Activated naive CD4-positive, alpha-beta T cell treated with anti-CD3 and anti-CD28 coated beads, Interleukin-2, amount 50 U/mL, for 16 hours (primary cell): ENCODE measurements at places on chromosomes 2 and 18.

DNA sequence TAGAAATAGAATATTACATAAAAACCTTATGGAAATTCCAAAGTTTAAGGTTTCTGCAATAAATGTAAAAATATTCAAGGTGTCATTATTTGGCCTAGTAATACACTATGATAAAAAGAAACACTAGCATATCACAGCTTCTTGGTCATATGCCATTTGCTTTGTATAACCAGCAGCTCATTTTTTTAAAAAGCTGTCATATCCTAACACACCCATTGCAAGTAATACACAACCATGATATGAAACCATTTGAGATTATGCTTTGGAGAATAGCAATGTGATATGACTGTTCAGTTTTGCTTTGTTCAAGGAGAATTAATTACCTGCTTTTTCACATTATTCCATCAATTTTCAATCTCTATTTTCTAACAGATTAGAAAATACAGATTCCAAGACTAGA, 149.0 kb downstream of the IKZF2 start:
- no peak for DNase-seq

DNA sequence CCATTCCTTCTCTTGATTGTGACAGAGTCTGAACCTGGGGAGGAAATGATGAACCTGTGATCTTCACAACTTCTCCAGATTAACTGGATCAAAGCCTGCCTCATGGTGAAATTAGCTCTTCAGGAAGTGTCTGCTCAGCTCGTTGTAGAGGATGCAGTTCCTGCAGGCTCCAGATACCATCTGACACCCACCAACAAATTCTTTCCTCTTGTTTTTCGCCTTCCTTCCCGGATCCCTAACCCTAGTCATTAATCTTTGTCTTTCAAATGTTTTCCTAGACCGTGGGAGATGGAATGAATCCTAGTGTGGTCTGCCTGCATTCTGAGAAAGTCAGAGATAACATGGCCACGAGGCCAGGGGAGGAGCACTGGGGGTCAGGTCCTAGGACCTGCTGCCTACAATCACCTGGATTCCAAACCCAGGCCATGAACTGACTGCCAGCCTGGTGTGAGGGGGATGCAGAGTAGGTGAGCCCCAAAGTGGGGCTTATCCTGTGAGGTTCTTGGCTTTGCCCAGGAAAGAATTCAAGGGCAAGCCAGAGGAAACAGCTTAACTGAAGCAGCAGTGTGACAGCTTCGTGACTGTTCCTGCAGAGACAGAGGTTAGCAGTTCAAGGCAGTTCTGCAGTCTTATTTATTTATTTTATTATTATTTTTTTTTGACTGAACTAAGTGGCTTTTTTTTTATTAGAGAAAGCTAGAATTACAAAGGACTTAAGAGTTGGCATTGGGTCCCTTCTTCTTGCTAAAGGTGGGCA, 67.8 kb downstream of the DIPK1C start:
- no peak for DNase-seq

DNA sequence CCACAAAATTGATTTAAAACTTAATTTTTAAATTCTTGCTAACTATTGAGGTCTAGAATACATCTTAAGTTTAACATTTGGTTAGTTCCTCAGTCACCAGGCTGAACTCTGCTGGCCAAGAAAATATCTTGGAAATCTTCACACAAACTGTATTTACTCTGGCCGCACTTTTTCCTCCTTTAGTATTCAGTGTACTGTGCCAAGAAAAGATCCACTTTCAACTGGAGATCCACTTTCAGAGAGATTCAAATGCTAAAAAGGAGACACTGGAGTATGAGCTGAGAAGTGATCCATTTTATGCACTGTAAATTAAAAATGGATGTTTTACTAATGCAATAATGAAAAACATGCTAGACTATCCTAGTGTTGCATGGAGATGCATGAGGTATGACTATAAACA, 98.1 kb downstream of the ANTXR1 start:
- no peak for DNase-seq

DNA sequence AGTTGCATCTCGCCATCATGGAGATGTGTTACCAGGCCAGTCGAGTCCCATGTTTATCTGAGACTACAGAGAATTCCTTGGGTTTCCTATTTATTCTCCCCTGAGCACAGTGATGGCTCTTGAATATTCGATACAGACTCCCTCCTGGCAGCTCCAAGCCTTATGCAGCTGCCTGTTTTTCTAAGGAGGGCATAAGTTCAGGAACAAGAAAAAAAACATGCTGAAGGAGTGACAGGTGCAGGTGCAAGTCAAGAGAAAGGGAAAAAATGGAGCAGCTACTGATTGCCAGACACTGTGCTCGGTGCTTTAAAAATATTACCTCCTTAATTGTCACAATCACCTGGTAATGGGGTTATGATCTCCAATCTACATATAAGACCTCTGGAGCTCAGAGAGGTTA, 177.2 kb upstream of the DPP10 start:
- DNase-seq, result no peak

DNA sequence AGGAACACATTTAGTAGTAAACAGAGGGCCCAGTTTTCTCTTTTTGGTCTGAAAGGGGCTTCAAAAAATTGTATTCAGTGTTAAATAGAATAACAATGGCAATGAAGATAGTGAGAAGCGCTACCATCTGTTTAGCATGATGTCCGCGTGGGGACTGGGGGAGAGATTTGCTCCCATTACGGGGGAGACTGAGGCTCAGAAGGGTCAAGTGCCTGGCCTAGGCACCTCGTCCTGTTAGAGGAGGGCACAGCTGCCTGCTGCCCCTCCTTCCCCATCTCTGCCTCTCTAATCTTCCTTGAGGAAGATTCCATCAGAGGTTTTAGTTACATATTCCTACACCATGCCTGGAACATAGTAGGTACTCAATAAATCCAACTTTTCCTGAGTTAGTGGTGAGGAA, 10.1 kb upstream of the TMEM185B start:
- DNase-seq, result no peak

- no peak for DNase-seq
Observed at GRCh38 chr2:12612671-12613070, 104.1 kb upstream of the TRIB2 start.

GRCh38 chr18:46939337-46939963, 22.0 kb downstream of the KATNAL2 start:
- no peak for DNase-seq

DNA sequence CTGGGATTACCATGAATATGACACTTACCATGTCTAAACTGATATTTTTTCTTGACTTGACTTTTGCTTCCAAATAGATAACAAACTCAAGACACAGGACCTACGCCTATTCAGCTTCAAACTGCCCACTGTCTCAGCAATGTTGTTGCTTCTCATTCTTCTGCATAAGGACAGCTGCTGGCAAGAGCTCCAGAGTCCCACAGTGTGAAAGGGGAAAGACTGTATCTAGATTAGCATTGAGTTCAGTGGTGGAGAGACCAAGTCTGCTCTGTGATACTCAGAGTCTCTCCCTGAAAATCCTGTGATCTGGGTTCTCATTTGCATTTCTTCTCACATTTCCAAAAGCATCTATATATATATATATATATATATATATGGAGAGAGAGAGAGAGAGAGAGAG, 247.9 kb upstream of the NT5C1B start:
- DNase-seq, result no peak

DNA sequence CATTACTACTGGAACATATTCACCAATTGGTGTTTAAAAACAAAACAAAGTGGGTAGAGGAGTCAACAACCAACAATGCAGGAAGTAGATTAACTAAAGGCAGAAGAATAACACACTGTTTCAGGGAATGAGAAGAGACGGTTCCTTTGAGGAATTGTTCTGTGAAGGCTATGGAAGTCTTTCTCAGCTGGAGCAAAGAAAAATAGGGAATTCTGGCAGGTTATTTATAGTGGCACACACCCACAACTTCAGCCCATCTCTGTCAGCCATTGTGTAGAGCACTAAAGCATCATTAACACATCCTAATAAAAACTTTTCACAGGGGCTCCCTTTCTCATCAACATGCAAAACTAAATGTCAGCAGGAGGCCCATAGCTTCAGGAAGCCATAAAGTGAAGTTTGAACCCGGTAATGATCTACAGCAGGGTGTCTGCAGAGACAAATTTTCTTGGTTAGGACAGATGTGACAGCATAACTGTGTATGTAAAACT, 113.6 kb downstream of the CDH2 start:
- no peak for DNase-seq

GRCh38 chr2:76679025-76679396, 843.2 kb downstream of the LRRTM4 start:
- DNase-seq, result no peak

GRCh38 chr2:64143169-64144056, 807 bp downstream of the PELI1 start:
- DNase-seq, result peak; percentile 45

DNA sequence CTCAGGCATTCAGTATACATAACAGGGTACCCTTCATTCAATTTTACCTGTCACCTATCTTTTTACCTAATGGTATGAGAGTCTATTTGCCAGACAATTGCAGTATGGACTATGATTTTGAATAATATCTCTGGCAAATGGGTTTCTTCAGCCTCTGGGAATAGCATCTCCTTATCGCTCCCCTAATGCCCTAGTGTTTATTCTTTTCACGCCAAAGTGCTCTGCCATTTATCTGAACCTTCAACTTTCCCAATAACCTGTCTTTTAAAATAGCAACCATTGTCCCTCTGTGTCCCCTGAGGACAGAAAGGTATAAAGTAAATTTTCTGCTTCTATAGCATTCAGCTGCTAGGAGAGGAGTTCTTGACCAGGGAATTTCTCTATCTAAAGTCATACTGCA, 45.0 kb upstream of the FSHR start:
- no peak for DNase-seq

DNA sequence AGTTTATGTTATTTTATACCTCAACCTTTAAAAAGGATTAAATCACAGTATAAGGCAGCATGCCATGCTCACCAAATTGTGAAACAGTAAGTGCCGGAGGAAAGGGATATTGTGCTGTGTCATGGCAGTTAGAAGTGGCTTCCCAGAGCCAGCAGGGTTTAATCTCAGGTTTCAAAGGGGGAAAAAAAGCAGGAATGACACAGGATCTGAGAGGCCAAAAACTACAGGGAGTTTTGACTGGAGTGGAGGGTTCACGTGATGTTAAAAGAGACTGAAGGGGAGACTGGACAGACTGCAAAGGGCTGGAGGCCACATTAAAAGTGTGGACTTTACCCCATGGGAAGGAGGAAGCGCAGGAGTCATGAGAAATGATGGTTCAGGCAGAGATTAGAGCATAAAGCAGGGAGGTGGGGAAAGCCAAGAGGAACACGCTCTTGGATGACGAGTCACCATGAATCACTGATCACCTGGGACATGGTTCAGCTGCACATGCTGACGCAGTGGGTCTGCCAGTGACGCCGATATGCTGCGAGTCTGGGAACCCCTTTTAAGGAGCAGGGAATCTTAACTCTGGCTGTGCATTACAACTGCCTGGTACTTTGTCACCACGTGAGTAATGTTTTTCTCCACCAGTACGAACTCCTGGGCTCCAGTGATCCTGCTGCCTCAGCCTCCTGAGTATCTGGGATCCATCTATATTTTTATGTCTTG, 6.1 kb downstream of the CHMP1B start:
- DNase-seq, result no peak

DNA sequence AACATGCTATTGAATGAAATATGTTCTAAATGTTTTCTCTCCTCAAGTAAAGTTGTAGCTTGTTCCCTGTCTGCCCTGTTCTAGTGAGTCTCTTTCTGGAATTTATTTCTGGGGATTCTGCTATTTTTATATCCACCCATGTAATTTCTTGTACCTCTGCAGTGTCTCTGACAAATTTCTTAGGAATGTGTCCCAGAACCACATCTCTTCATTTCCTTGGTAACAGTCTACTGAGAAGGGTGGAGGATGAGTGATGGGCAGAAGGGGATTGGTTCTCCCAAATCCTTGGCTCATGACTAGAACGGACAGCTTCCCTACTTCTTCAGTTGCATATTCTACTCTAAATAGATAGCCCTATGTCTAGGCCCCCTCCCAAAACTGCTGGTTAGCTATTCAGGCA, 490.6 kb upstream of the LINC00305 start:
- DNase-seq, result no peak

GRCh38 chr2:131011486-131011885, 81.8 kb downstream of the FAM168B start:
- DNase-seq, result no peak

- no peak for DNase-seq
Observed at GRCh38 chr2:44250376-44250775, 24.9 kb upstream of the SLC3A1 start.

DNA sequence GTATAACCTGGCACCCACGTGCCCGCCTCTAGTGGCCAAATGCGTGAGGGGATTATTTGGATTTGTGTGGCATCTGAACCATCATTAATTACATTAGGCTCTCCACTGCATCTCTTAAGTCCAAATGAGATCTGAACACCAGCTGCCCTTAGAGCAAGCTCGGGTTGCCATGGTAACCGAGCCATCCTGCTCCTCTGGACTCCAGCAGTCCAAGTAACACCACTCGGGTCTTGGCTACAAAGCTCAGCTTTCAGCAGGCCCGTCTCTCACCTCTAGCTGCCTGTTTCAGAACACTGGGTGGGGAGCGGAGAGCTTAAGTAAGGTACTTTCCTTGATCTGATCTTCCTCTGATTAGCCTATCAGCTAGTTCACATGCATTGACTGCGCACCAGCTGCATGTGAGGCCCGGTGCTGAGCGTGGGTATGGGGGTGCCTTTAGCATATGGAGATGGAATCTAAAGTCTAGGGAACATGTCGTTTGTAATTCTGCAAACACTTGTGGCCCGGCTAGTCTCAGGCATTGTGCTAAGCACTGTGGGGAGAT, 14.1 kb upstream of the CYS1 start:
- DNase-seq, result no peak

DNA sequence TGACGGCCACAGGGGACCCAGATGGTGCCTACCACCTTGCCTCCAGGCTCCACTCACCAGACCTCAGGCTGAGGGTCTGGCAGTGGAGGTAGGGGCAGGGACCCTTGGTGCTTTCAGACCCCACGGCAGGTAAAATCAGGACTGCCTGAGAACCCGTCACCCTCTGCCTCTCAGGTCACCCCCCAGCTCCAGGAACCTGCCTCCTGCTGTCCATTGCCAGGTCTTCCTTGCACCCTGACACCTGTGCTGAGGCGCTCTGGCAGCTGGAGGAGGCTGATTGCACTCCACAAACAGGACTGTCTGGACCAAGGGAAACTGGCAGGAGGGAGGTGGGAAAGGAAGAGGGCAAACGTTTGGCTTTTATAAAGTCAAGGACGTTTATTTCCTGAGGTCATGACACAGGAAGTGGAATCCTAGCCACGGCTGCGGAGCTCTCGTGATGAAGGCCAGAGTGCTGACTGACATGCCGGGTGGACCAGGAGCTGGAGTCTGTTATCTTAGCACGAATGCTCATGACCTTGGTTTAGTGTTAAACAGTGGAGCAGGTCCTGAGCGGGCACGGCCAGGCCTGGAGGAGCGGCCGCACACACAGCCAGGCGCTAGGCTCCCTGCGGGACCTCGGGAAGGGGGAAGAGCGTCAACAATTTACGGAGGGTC, 40.5 kb downstream of the ANO7 start:
- DNase-seq, result no peak

DNA sequence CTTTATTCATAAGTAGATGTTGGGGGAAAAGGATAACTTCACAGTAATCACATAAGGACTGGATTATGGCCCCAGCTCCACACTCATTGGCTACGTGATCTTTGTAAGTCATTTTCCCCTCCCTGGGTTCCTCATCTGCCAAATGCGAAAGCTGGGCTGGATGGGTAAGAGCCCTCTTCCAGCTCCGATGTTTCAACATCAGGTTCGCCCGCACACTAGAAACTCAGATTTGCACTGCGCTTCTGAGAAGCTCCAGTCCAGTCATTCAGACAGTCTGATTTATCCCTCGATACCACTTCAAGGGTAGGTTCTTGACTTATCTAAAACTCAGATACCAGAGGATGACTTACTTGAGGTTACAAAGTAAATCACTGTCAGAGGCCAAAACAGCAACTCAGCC, 31.0 kb upstream of the RMDN2 start:
- peak; percentile 47 for DNase-seq
